ENCODE measurements at places on chromosomes 1 and 21. TPM values are rescaled to one million over a fixed set of nuclear protein-coding genes. Genes with fewer than 3 reads are reported as not detected.
A peak's percentile ranks its signal among the peaks of the same experiment; 100 is the strongest.

GFI1 gene
- total RNA-seq: under 0.01 TPM

NGF gene
- 1.6 TPM for total RNA-seq

GRCh38 chr1:54980046-54980527 is 341 bp upstream of the TMEM61 start:
- DNase-seq: no peak

DNA sequence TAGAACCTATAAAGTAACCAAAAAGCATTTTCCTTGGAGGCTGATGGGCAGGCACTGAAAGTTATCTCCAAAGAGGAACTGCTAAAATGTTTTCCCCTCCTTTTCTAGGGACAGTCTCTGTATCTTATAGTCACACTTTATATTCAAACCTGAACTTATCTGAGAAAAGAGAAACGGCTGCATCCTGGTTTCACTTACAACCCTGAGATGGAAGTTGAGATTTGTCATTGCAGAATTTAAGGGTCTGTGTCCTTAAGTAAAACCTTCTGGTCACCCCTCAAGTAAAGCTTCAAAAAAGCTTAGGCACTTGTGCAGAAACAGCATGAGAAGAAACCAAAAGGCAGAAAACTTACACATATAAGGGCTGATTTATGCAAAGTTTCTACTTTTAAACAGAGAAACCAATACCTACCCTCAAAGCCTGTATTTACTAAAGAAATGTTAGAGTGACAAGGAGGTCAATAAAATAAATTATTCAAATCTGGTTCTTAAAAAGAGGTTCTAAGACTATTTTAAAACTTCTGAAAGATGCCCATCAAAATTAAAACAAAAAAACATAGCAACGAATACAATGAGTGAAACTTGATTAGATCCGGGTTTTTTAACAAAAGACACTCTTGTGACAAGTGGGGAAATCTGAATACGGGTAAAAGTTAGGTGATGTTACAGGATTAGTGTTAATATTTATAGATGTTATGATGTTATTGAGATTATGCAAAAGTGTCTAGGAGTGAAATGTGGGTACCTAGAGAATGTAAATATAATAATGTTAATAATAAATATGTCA is 9.9 kb downstream of the CD58 start:
- DNase-seq: no peak

MRPL37 gene
- total RNA-seq: 79.5 TPM

DNA sequence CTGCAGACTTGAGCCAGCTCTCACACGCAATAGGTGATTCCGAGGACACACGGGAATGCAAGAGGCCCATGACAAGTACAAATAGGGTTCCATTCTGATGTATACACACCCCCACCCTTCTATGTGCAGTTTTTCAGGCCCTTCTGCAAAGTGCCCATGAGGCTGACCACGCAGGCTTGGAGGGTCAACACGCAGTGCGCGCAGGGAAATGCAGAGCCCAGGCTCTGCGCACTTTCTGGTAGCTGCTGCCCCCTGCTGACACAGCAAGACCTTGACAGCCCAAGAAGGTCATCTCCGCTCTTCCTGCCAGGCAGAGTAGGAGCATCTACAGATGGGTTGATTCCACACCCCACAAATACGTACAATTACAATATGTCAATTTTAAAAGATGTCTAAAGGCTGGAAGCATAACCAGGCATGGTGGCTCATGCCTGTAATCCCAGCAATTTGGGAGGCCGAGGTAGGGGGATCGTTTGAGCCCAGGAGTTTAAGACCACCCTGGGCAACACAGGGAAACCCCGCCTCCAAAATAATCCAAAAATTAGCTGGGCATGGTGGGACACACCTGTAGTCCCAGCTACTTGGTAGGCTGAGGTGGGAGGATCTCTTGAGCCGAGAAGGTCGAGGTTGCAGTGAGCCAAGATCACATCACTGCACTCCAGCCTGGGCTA is 18.5 kb downstream of the SH3BP5L start:
- DNase-seq: peak; percentile 46

All from fibroblast of villous mesenchyme (primary cell).